Cortex of kidney (tissue), 1 donor: ENCODE measurements at places on chromosomes 7 and 10.

GRCh38 chr7:37930226-37930948 is 9.9 kb downstream of the EPDR1 start:
- no peak for DNase-seq

GRCh38 chr10:122854648-122855047 is 9.0 kb upstream of the CUZD1 start:
- no peak for DNase-seq

GRCh38 chr7:20030915-20031362 is 186.2 kb downstream of the MACC1 start:
- no peak for DNase-seq

- no peak for DNase-seq
Measured at GRCh38 chr7:23074443-23075261, 30.9 kb upstream of the KLHL7 start.

DNA sequence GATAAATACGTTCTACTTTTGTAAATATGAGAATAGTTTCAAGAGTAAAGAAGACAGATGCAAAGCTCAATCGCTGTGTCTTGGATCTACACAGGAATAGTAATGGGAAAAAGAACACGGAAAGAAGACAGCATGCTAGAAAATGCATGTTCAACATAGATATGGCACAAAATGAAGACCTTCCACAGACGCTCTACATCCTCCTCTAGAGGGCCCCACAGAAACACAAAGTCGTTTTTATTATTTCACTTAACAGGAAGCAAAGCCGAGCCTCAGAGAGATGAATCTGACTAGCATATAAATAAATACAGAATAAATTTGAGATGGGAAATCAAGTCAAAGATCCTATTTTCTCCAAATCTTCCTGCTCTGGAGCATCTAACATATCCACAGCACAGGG is 292.6 kb downstream of the PARD3 start:
- DNase-seq = no peak

DNA sequence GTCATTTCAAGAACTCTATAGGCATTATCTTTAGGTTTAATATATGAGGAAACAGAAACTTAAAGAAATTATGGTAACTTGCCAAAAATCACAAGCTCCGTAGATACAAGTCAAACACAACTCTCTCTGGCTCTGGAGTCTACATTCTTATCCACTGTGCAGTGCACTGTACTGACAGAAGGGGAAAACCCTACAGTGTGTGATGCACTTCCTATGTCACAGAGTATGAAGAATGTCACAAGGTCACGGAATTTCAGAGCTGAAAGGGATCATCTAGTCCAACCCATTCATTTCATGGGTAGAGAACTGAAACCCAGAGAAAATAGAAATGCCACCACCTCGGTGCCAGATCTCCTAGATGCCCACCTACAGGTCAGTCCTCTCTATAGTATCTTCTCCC is 86.1 kb downstream of the LRRTM3 start:
- no peak for DNase-seq

DNA sequence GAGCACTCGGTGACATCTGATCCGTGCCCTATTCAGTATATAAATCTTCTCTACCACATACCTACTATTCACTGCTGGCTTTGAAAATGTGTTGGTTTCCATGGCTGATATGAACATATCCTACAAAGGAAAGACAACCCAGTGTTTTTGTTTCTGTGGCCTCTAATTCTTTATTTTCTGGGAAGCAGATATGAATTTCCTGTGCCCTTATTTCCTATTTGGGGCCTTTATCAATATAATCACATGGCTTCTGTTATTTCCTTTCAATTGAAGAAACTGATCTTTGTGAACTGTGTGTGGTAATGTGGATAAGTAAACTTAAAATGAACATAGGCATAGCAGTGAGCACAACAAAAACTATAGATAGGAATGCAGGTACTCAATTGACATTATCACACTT is 10.6 kb downstream of the CCNJ start:
- no peak for DNase-seq

GRCh38 chr7:136405931-136406777 is 429.0 kb upstream of the MTPN start:
- DNase-seq = no peak

DNA sequence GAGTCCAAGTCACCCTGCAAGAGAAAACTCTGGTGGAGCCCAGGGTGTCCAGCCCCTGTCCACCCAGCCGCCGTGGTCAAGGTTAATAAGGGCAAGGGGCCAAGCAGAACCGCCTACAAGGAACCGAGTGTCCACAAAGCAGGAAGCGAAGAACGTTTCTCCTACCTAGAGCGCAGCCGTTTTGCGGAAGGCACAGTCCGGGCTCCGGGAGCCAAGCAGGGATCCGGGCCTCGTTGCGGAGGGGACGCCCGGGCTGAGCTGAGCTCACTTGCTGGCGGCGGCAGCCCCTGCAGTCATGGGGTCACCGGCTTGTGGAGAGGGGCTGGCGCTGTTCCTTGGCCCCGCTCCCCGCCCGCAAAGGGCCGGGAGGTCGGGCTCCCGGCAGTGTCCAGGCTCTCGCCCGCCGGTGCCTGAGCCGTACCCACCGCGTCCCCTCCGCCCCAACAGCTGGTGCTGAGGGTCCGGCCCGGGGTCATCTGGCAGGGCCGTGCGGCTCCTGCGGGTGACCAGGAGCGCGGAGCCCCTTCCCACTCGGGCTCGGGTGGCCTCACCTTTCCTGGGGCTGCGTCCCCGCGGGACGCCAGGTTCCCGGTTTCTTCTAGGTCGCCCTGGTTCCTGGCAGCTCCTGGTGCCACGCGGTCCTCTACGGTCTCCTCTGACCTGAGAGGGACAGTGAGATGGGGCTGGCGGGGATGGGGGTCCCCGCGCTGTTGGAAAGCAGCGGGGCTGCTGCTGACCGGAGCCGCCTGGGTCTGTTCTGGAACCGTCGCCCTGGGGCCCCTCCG is 14.0 kb upstream of the ZNF273 start:
- no peak for DNase-seq

GRCh38 chr10:113267619-113268562 is 285.0 kb upstream of the HABP2 start:
- DNase-seq = no peak

DNA sequence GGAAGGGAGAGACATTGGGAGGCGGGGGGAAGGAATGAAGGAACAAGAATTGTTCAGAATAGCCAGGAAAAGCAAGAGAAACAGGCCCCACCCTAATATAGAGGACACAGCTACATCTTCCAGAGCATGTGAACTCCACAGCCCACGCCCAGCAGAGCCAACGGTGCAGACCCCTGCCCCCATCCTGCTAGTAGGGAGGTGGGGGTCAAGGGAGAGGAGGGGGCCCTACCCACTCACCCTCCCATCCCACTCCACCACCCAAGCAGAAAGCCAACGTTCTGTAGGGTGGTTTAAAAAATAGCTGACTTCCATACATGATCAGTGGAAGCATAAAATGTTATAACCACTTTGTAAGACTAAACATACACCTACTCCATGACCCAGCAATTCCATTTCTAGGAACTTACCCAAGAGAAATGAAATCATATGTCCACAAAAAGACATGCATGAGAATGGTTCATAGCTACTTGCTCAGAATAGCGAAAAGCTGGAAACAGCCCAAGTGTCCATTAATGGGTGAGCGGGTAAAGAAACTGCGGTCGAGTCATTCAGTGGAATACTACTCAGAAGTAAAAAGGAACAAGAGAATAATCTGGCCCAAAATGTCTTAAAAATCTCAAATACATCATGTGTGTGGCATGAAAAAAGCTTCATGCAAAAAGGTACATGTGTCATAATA is 31.8 kb downstream of the CTBP2 start:
- DNase-seq = no peak

DNA sequence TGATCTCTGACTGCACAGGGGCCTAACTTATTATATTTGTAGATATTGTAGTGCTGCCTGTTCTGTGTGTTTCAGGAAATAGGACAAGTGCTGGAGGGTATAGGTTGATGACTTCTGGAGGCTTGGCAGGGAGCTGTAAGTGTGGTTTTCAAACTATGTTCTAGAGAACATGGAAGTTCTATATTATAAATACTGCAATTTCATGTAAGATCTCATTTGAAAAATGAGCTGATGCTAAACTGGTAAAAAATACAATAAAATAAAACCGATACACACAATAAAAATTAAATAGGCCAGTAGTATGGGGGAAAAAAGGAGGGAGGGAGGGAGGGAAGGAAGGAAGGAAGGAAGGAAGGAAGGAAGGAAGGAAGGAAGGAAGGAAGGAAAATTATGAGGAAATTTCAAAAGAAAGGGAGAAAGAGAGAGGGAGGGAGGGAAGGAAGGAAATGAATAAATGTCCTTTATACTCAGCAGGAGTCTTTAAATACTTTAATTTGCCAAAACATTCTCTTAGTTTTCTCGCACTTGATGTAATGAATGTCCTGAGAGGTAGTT is 181.3 kb downstream of the KIAA1217 start:
- no peak for DNase-seq

- no peak for DNase-seq
Measured at GRCh38 chr10:52740913-52741675, 31.5 kb downstream of the MBL2 start.

DNA sequence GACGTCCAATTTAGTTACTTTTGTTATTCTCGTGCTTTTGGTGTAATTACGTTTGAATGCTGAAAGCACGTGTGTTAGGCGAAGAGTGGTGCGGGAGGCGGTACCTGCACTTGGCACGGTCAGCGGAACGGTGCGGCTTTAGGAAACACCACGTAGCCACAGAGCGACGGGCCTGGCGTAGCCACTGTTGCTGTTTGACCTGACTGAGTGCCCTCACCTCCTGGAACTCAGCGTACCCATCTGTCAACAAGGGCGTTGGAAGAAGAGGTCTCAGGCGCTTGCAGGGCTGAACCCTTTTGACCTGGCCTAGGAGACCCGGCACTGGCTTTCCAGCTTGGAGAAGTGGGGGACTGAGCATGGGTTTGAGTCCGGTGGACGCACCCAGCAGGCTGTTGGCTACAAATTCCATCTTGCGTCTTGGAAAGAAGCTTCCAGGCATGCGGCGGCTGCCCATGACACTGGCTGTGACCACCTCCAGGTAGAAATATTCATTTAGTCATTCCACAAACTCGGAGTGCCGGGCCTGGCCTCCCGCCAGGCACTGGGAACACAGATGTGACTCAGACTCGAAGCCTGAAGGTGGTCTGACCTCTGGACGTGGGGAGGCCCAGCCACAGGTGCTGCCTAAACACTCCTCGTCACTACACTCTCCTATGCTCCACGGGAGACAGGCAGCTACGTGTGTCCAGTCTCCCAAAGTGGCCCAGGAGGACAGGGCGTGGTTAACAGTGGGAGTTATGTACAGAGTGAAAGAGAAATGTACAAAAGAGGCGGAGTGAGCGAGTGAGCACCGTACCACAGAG is 22.2 kb downstream of the FAM20C start:
- DNase-seq = no peak

DNA sequence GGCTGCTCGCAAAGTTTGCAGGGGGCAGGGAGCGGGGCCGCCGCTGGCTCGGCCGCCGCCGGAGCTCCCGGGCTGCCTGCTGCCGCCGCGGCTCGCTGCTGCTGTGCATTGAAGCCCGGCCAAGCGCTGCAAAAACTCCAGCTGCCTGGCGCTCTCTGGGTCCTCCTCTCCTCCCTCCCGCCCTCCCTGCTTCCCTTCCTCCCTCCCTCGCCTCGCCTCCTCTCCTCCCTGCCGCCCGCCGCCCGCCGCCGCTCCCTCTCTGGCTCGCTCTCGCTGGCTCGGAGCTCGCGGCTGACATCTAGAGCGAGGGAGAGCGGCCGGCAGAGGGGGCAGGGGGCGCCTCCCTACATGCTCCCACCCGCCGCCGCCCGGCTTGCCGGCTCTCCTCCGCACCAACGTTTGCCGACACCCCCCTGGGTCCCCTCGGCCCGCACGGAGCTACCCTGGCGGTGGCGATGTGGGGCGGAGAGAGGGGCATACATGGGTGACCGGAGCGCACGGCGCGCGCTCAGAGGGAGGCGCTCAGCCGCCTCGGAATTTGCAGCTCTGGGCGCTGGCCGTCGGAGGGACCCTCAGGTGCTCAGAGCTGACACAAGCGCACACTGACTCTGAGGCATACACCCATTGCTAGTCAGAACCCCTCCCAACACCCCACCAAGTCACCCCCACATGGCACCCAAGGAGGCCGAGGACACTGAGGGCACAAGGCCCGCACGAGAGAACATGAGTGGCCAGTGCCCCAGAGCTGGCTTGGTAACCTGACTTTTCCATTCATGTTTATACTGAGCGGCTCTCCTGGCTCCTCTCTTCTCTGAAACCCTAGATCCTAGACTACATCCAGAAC is 1.2 kb upstream of the PLXNA4 start:
- no peak for DNase-seq

GRCh38 chr7:100694098-100694745 is at the start of gene GIGYF1:
GIGYF1 (minus strand) TSS chr7:100694250; CDS start chr7:100688238, 6,012 bp downstream.
- no peak for DNase-seq

- no peak for DNase-seq
Measured at GRCh38 chr10:19713800-19714525, 102.3 kb upstream of the PLXDC2 start.
